Posterior vena cava (tissue), 2 donors: ENCODE measurements at places on chromosomes 4 and X.

GRCh38 chr4:86840858-86841257 is 8.3 kb downstream of the SLC10A6 start:
- DNase-seq: no peak

- DNase-seq: no peak
Measured at GRCh38 chr4:151670843-151671242, 90.0 kb downstream of the GATB start.

DNA sequence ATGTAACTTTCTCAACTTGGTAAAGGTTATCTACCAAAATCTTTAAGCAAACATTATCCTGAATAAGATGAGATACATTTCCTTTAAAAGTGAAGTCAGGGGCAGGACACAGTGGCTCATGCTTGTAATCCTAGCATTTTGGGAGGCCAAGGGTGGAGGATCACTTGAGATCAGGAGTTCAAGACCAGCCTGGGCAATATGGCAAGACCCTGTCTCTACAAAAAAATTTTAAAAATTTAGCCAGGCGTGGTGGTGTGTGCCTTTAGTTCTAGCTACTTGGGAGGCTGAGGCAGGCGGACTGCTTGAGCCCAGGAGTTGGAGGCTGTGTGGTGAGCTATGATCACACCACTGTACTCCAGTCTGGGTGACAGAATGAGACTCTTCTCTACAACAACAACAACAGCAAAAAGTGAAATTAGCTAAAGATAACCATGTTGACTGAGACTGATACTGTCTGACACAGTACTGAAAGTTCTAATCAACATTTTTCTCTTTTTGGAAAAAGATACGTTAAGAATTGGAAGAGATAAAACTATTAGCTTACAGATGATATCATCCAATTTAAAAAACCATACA is 4.9 kb downstream of the DCAF16 start:
- no peak for DNase-seq

DNA sequence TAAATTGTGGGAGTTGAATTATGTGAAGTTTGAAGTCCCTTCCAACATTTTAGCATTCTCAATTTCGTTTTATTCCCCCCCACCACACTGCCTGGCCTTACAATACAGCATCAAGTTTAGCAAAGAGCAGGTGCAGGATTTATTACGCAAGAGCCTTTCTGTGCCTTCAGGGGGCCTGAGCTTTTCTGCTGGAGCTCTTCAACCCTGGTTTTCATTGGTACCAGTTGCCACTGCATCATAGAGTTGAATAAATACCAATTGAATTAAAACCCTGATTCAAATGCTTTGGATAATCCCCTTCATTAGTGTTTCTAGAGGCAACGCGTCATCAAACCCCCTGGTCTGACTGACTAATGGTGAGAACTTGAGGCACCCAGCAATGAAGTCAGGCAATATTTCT is 43.6 kb upstream of the KIT start:
- DNase-seq: no peak

DNA sequence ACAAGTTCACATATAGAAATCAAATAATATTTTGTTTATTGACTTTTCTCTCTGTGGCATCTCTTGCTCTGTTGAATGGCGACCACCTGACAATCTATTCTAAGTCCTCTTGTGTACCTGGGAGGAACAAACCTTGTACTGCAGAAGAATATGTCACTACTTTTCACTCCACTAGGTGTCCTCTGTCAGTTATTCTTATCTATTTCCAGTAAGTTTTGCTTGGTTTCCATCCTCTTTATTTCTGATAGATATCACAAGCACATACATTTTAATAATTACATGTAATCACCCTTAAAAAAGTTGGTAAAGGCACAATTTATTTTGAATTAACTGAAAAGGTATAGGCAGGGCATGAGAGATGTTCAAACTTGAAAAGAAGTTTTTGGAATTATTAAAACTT is 238.4 kb downstream of the SNCA start:
- DNase-seq: no peak
